ENCODE measurements at places on chromosomes 4 and X. TPM values are rescaled to one million over a fixed set of nuclear protein-coding genes. Genes with fewer than 3 reads are reported as not detected.

The UGT2B15 gene
- not detected for polyA plus RNA-seq

DNA sequence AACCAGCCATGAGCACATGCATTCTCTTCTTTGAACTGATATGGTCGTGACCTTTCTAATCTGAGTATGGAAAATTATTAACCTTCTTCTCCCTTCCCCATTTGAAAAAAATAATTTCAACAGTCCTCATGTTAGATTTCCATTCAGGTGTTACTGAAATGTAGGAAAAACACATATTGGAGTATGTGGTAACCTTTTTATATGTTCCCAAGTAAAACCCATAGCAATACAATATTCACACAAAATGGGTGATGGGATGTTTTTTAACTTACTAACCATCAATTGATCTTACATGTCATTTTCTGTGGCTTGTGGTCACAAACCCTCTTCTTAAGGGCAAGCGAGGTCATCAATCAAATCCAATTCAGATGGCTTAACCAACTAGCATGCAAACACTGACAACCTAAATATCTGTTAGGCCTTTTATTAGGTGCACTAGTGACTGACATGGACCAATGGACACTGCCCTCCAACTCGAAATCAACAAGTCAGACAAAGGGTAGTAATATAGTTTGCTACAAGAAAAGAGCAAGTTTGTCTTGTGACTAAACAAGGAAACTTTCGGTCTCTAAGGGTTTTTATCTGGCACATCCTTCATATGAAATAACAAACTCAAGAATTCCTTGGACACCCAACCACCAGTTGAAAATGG is 74.3 kb downstream of the CAMK2D start:
- no peak for DNase-seq

GRCh38 chr4:108717386-108717785 is 45.5 kb downstream of the ETNPPL start:
- no peak for DNase-seq

- no peak for DNase-seq
Measured at GRCh38 chrX:31527455-31528126, 455.8 kb upstream of the FTHL17 start.

- DNase-seq, result no peak
Measured at GRCh38 chrX:56963377-56963776, 32.0 kb downstream of the SPIN3 start.

GRCh38 chr4:102580463-102580842 is 79.3 kb downstream of the NFKB1 start:
- DNase-seq, result no peak

GRCh38 chrX:136211766-136212556 is 39.2 kb downstream of the MAP7D3 start:
- DNase-seq, result no peak

- no peak for DNase-seq
Measured at GRCh38 chr4:159655547-159655946, 552.7 kb downstream of the RAPGEF2 start.

DNA sequence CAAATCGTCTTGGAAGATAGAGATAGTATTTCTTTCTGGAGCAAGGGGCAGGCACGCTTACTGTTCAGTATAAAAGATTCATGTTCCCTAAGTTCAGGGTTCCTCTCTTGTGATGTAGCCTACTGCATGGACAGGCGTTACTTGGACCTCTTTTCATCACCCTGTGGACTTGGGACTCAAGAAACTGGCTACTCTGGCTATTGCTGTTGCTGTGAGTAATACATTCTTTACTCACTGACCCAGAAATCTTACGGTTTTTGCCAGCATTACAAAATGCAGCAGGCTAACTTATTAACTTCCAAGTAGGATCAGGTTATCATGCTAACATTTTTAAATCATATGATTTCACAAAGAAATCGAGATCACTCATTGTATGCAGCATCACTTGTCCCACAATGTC is 12.8 kb upstream of the GUCY1B1 start:
- no peak for DNase-seq

DNA sequence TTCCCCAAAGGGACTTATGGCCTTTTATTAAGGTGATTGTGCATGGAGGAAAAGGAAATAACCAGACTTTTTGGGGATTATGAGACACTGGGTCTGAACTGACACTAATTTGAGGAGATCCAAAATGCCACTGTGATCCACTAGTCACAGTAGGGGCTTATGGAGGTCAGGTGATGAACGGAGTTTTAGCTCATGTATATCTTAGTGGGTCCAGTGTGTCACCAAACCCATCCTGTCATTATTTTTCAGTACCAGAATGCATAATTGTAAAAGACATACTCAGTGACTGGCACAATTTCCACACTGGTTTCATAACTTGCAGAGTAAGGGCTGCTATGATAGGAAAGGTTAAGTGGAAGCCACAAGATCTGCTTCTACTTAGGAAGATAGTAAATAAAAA is 131.3 kb downstream of the RTL3 start:
- DNase-seq, result no peak

DNA sequence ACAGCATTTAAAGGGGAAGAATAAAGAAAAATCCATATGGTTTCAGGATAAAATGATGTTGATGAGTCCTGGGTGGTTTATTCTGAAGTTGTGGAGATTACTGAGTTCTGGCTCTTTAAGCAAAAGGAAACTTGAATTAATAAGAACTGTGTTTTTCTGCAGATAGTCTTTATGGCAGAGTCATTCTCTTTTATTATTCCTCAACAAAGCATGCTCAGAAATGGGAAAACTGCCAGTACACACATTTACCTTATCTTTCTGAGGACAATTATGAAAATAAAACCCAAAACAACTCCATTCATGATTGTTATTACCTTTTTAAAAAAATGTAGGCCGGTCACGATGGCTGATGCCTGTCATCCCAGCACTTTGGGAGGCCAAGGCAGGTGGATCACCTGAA is 58.5 kb downstream of the ADD1 start:
- DNase-seq, result no peak

DNA sequence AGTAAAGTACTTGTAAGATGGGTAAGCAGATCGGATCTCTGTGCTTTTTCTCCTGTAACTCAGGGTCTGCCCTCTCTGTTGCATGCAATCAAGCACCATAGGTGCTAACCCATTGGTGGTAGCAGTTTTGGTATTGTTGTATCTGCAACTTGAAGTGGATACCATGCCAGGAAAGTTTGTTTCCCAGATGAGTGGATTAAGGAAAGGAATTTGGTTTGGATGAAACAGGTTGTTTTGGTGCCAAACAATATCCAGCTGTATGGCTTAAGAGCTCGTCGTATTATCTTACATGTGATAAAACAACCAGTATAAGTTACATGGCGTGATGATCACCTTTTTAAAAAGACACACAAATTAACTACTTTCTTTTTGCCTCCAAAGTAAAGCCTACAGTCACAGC is 280.9 kb upstream of the TENM3 start:
- no peak for DNase-seq
